ENCODE measurements at places on chromosomes 6 and 20.
A peak's percentile ranks its signal among the peaks of the same experiment; 100 is the strongest.

GRCh38 chr20:62920039-62920645 lies 6.2 kb downstream of the DIDO1 start:
- no peak for DNase-seq

DNA sequence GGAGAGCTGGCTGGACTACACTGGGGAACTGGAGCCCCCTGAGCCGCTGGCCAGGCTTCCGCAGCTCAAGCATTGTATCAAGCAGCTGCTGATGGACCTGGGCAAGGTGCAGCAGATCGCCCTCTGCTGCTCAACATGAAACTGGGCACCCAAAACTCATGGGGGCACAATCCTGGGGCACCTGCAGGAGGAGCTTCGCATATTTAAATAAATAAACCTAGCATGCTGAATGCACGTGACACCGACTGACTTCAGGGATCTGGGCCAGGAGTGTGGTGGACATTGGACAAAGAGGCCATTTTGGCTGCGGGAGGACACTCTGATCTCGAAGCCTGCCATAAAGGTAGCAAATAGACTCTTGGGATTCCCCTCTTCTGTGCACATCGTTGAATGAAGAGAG lies 6.8 kb downstream of the SCAND1 start:
- DNase-seq = no peak

DNA sequence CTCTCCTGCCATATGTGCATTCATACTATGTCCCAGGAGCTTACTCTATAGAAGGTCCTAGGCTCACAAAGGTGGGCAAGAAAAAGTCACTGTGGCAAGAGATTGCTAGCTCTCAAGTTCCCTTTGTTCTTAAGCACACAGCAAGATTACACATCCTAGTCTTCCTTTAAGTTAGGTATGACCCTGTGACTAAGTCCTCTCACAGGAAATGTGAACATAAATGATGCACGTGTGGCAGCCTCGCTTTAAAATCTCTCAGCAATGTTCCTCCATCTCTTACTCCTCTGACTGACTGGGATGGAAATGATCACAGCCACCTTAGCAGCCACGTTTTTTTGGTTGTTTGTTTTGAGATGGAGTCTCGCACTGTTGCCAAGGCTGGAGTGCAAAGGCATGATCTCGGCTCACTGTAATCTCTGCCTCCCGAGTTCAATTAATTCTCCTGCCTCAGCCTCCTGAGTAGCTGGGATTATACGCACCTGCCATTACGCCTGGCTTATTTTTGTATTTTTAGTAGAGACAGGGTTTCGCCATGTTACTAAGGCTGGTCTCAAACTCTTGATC lies 35.7 kb upstream of the HAO1 start:
- DNase-seq = no peak

DNA sequence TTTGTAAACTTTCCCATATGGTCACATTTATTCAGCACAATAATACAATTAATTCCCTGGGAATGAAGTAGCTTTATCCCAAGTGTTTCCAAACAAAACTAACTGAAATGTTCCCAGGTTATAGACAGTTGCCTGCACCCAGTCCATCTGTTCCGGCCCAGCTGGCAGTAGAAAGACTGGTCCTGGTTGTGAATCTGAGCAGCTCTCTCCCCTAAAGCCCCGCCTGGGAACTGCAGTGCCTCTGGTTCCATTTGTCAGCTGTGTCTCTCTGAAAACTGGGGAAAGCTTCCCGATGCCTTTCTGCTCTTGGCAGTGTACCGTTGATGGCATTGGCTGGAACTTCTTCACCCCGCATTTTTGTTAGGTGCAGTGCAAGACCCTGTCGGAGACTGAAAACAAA lies 8.7 kb downstream of the MTHFD1L start:
- no peak for DNase-seq

- no peak for DNase-seq
These were observed 87.5 kb downstream of the MEI4 start for GRCh38 chr6:77740380-77740779.

DNA sequence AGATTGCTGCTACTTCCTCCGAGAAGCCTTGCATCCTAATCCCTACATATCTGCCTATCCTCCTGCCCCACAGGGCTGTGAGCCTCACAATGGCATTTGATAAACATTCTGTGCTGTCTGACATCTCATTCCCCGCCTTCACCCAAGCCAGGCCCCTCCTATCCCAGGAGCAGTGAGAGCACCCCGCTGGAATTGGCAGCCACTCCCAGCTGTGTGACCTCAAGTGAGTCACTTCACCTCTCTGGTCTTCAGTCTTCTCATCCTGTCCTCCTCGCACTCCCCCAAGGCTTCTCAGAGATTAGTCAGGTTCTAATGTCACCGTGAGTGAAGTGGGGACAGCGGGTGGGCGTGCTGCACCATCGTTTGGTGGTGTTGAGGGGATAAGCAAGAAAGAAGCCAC lies 81.7 kb downstream of the CDH22 start:
- no peak for DNase-seq

- DNase-seq = no peak
These were observed 107.2 kb downstream of the CHD6 start for GRCh38 chr20:41510847-41511450.

GRCh38 chr6:53960311-53960710 lies 150.9 kb upstream of the MLIP start:
- DNase-seq = no peak

DNA sequence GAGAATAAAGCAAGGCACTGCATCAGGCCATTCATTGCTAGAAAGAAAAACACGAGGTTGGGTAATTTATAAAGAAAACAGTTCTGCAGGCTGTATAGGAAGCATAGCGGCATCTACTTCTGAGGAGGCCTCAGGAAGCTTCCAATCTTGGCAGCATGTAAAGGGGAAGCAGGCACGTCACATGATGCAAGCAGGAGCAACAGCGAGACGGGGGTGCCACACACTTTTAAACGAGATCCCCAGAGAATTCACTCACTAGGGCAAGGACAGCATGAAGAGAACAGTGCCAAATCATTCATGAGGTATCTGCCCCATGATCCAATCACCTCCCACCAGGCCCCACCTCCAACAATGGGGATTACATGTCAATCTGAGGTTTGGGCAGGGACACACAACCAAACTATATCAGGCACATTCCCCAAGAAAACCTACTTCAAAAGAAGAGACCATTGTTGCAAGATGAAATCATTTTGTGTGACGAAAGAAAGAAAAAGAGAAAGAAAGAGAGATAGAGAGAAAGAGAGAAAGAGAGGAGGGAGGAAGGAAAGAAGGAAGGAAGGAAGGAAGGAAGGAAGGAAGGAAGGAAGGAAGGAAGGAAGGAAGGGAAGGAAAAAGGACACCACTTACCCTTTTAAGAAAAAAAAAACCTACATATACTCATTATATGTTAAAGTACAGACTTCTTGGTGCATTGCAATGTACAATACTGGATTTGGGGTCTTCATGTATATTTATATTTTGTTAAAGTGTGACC lies 95.9 kb upstream of the PLEKHG1 start:
- DNase-seq = no peak

GRCh38 chr6:76057469-76057868 lies 15.0 kb downstream of the IMPG1 start:
- DNase-seq = no peak

DNA sequence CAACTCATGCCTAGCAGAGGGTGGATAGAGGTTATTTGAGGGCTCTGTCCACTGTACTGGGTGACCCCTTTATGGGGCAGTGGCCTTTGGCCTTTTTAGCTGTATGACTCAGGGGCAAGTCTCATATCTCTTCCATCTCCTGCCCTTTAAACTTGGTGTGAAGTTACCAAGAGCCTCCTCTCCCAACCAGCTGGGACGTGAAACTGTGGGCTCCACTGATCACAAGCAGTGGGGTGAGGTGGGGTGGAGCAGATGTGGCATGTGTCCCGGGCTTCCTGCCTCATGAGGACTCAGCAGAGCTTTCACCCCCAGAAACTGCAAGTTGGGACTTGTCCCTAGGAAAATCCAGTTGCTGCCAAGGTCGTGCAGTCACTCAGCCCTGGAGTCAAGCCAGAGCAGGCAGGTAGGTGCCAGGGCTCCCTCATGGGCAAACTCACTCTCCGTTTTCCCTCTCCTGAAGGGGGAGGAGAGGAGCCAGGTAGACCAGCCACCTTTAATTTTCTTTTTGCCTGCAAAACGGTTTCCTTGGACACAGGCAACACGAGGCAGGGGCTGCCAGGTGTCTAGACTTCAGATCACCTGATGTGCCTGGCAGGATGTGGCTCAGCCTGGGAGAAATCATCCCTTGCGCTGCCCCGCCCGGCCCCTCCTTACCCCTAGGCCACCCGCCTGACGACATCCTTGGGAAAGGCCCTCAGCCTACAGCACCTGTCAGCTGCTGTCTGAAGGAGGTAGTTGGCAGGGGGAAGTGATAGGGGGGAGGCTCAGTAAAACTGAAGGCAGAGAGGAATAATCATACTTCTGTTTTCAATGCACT lies 4.0 kb downstream of the CDKN1A start:
- DNase-seq = no peak

DNA sequence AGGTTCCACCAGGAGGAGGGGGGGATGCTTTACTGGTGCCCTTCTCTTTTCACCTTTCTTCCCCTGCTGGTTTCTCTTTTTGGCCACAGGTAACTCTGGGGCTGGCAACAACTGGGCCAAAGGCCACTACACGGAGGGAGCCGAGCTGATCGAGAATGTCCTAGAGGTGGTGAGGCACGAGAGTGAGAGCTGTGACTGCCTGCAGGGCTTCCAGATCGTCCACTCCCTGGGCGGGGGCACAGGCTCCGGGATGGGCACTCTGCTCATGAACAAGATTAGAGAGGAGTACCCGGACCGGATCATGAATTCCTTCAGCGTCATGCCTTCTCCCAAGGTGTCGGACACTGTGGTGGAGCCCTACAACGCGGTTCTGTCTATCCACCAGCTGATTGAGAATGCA lies 4.4 kb downstream of the TUBB1 start:
- DNase-seq = no peak

DNA sequence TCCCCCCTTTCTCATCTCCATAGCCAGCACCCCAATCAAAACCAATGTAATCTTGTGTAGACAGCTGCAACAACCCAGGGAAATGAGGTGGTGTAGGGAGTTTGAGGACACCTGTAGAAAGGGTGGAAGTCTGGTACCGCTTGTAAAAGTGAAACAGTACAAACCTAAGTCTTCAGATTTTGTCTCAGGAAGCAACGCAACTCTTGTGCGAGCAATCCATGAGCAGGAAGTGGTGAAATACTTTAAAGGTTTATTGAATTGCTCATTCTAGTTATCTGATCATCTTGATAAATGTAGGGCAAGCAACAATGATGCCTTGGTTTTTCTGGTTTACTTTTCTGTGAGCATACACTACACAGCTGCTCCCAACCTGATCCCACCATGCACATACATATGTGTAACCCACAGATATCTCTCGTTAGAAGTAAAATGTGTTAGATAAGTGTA lies 71.1 kb upstream of the THEMIS start:
- DNase-seq = no peak

- DNase-seq = peak; percentile 88
These were observed 167.4 kb downstream of the SASH1 start for GRCh38 chr6:148509800-148510581.

DNA sequence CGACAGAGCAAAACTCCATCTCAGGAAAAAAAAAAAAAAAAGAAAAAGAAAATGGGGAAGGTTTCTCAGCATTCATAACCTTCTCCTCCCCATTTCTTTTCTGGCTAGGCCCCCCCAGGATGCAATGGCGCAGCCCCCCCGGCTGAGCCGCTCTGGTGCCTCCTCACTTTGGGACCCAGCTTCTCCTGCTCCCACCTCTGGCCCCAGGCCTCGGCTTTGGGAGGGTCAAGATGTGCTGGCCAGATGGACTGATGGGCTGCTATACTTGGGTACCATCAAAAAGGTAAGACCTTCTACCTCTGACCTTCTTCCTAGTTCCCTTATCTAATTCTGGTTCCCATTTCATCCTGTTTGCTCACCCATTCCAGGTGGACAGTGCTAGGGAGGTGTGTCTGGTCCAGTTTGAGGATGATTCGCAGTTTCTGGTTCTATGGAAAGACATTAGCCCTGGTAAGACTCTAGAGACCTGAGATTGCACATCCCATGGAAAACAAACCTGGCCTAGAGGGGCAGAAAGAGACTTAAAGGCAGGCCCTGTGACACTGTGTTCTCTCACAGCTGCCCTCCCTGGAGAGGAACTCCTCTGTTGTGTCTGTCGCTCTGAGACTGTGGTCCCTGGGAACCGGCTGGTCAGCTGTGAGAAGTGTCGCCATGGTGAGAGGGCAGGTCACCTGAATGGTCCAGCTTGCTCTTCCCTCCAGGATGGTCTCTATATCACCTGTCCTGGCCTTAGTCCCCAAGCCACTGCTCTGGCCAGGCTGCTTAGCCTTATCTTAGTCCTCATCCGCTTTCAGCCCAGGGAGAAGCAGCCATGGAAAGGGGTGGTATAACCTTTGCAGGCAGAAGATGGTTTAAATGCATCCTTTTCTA lies 1.6 kb downstream of the PHF1 start:
- DNase-seq = no peak

GRCh38 chr6:14999106-14999505 lies 246.8 kb upstream of the JARID2 start:
- DNase-seq = no peak

DNA sequence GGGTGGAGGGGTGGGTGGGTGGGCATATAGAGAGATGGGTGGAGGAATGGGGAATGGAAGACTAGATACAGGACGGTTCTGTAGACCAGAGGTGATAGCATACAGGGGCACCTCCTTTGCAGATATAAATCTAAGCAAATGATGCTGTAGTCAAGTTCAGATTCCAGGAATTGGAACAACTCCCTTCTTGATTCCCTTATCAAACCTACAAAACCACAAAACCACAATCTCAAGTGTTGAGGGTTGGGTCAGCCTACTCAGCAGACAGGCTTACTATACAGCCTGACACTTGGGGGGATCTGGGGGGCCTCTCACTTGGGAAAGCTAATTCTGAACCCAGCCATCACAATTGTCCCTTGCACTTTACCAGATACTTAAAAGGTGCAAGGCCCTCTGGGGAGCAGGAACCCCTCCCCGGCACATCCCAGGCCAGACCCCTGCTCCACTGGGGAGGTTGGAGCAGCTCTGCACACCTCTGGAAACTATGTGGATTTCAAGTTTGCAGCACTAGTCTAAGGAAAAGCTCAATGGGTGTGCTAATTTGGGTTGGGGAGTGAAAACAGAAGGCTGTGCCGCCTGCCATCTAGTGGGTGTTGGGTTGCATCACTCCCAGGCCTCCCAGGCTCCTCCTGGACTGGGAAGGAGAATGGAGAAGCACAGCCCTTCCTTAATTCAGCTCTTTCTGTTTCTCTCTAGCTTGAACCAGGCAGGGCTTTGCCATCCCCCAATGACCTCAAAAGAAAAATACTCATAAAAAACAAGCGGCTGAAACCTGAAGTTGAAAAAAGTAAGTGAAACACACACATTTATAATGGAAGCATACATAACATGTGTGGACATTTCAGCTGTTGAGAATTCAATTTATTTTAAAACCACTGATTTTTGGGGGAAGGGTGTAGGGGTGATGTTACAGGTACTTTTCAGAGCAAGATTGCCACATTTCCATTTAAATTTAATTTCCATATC lies 121.2 kb upstream of the LAMP5 start:
- DNase-seq = peak; percentile 71
